ENCODE measurements at places on chromosomes 1 and 21.

DNA sequence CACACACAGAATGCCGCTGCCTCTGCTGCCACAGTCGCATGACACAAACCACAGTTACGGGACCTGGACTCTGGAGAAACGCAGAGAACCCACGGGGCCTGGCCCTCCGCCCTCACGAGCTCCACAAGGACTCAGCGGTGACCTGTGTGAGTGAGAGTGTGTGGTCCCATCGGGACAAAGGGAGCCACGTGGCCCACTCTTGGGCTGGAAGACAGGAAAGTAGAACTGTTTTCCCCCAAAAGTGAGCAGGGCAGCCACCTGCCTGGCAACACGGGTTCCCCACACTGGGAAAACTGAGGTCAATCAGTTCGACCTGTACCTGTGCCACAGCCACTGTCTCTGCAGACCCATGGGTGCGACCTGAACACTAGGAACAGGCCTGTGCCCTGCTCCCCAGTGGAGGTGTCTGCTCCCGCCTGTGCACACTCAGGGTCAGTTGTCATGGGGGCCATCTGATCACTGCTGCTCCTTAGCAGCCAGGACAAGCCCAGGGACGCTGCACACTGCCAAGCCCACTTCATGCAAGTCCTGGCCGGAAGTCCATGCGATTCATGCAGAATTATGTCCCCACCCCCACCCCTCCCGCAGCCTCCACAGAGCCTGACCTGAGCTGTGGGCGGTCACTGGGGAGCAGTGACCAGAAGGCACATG, 54.4 kb upstream of the ADARB1 start:
- DNase-seq: peak; percentile 53

DNA sequence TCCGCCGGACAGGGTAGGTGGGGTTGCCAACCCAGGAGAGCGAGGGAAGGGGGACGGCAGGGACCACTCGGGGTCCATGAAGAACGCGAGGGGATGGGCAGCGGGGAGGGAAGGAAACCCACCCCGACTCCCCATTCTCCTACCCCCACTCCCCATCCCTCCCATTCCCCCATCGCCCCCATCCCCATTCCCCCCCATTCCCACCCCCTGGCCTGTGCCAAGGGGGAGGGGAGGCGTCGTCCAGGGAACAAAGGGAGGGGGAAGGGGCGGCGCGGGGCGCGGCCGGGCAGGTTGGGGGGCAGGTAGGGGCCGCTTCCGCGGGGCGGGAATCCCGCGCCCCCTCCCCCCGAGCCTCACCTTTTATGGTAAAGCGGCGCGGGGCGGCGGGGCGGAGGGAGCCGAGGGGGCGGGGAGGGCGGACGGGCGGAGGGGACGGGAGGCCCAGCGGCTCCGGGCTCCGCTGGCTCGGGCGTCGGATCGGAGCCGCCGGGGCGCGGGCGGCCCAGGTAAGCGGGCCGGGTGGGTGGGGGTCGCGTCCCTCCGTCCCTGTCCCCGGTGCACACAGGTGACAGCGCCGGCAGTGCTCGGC, at the start of gene FBLIM1:
Gene FBLIM1, plus strand, starts transcription at position 453 of the 589 bp plus-strand sequence. CDS start 6,189 bp downstream, outside the sequence.
- DNase-seq: peak; percentile 78

GRCh38 chr1:9824702-9825089, 931 bp upstream of the CLSTN1 start:
- no peak for DNase-seq

- DNase-seq: no peak
Observed at GRCh38 chr1:81121306-81121705, 679.4 kb upstream of the ADGRL2 start.
